ENCODE measurements at places on chromosomes 3 and 15.
A peak's percentile ranks its signal among the peaks of the same experiment; 100 is the strongest.

- DNase-seq = no peak
These were observed 456.3 kb upstream of the KCNMB2 start for GRCh38 chr3:178079966-178080365.

DNA sequence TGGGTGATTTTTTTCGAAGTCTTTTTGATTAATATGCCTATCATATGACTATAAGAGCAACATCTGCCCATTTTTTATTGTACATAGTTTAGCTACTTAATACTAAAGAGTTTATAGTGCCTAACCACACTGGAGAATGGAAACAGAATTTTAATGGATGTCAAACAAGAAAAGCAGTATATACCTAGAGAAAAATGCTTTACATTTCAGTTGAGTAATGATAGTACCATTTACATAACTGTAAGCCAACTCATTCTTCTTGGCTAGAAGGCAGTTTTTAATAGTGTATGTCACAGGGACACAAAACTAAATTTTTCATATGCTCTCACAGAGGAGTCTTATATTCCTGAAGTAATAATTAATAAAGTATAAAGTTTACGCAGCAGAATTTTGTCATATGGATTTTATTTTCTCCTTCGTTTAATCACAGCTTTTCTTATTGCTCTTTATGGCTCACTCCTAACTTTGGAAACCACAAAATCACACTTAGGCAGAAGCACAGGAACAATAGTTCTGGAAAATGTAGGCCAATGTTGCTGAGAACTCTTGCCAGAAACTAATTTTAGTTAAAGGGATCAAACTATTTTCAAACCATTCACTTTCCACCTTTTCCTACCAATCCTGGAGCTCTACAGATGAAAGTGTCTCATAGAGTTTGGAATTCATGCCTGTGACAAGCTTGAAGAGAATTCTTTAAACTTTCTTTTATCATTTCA is 243.6 kb downstream of the ZIC1 start:
- no peak for DNase-seq

DNA sequence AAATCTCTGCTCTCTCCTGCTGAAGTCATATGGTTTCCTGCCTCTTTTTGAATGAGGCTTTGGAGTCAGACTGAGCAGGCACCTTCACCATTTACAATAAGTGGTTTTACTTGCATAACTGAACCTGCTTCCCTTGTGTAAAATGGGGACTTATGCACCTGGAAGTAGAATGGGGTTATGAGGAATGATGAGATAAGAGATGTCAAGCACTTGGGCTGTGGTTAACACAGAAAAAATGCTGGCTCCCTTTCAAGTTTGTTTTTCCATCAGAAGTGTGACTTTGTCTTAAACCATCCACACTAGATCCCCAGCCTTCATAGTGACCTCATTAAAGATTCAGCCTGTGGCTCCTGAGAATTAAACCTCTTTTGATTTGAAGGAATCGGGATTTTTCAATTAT is 5.2 kb downstream of the EXOSC7 start:
- no peak for DNase-seq

- DNase-seq = no peak
These were observed 55.2 kb upstream of the GBE1 start for GRCh38 chr3:81816473-81817250.

DNA sequence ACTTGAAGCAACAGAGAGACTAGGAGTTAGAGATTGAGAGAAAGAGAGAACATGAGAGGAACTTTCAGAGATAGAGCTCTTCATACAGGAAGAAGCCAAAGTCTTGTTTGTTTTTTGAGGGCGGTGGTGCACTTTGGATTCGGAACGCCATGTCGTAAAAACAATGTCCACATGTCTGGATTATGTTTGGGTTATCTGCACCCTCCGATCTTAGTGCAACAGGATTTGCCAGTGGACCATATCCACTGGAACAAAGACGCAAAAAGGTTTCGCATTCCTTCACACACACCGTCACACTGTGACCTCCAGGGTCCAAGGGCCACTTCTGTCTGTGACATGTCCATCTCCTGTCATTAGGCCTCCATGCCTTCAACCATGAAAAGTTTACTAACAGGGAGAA is 141.8 kb upstream of the ATP11B start:
- no peak for DNase-seq

DNA sequence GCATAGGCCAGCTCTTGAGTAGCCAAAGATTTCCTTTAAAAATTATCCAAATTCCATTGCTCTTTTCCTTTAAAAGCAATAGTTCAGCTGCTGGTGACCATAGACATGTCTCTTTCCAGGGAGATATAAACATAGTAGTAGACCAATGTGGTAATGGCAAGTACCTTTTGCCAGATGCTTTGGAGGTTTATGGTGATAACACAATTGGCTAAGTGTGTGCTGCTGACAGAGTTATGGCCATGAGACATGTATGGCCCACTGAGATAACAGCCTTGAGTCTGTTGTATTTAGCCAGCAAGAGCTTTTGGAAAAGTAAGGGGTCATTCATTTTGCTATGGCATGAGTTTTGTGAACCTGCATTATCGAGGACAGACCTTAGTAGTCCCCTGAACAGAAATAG is 1146.8 kb downstream of the TUSC7 start:
- DNase-seq = no peak

DNA sequence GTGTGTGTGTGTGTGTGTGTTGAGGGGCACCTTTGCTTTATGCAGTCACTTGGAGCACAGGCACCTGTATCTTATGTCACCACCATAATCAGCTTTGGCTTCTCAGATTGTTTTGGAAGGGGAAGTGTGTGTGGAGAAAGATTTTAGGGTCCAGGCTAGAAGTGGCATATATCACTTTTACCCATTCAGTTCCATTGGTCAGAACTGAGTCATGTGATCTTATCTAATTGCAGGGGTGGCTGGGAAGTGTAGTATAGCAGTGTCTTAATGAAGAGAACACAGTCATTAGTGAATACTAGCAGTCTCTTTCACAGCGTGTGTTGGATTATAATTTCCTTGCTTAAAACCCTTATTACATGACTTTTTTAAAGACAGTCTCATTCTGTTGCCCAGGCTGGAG is 20.6 kb downstream of the NCK1 start:
- DNase-seq = peak; percentile 35

DNA sequence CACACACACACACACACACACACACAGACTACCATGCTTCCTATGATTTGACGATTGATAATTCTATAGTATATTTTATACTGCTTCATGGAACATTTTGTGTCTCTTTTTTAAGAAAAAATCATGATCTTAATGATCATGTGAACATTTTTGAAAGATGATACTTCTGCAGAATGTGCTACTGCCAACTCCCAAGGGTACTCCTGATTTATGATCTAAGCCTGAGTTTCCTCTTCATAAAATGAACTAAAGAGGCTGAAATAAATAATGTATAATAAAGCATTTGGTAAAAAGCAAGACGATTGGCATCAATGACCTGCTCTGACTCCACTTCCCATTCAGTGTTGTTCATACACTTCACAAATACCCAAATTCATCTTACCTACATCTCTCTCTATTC is 333.8 kb upstream of the RBMS3 start:
- no peak for DNase-seq

GRCh38 chr3:42493126-42493797 is 9.2 kb upstream of the VIPR1 start:
- DNase-seq = no peak

DNA sequence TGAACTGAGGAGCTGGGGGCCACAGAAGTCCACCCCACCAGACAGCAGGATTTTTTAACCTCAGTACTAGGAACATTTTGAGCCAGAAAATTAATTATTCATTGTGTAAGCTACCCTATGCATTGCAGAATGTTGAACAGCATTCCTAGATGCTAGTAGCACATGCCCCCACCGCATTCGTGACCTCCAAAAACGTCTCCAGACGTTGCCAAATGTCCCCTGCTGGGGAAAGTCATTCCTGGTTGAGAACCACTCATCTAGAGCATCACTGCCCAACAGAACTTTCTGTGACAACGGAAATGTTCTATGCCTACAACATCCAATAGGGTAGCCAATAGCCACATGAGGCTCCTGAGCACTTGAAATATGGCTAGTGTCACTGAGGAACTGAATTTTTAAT is 333.5 kb downstream of the FOXP1 start:
- no peak for DNase-seq

DNA sequence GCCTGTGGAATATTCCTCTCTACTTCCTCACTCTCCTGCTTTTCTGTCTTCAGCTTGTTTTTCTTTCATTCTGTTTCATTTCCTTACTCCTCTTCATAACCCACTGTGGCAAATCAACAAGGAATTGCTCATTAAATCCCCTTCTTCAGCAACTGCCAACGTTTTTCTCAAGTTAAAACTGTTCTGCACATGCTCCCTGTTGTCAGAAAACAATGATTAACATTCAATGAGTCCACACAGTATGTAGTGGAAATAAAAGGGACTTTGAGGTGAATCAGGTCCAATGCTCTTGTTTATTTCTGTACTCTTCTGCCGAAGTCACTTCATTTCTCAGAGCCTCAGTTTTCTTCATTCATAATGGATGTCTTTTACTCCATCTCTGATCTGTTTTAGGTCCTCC is 11.9 kb upstream of the ROBO2 start:
- no peak for DNase-seq

GRCh38 chr3:116474032-116474780 is 28.9 kb upstream of the LSAMP start:
- peak; percentile 86 for DNase-seq

- DNase-seq = no peak
These were observed 20.8 kb downstream of the SLC12A8 start for GRCh38 chr3:125191730-125192129.

DNA sequence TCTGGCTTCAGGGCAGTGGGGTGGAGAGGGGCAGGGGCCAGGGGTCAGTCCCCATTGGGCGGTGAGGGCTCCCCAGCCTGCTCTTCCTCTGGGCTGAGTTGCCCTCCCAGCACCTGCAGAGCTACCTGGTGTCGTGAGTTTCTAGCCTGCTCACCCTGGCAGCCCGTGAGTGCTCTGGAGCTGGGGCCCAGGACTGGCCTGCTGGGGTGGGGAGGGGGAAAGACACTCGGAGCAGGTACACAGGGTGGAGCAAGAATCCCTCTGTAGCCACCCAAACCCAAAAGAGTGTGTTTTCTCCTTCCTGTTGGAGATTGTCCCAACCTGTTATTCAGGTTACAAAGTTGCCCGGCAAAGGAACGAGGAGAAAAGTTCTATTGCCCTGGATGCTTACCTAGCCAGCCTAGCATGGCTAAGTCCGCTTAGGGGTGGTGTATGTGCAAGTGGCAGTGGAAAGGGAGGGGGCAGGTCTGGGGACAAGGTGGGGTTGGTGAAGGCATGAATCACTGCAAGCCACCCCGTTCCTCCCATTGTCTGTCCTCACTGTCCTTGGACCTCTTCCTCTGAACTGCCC is 8.9 kb downstream of the FAM3D start:
- no peak for DNase-seq

DNA sequence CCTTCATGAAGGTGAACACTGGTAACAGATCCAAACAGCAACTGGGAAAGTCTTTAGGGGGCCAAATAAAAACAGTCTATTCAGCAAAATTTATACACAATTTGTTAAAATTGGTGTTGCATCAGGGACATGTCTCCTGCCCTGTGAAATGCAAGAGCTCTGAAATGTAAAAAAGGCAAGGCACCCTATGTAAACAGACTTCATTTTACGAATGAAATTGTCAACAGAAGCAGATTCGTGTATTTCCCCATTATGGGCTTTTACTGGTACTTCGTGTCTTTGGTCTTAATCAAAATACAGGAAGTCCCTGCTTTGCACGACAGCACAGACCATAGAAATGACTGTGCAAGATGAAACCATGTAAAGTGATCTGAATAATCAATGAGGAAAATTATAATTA is 127.3 kb upstream of the THBS1 start:
- no peak for DNase-seq

GRCh38 chr3:182182531-182182968 is 470.8 kb downstream of the SOX2 start:
- DNase-seq = no peak

GRCh38 chr3:186342197-186342596 is 19.8 kb downstream of the DGKG start:
- no peak for DNase-seq

DNA sequence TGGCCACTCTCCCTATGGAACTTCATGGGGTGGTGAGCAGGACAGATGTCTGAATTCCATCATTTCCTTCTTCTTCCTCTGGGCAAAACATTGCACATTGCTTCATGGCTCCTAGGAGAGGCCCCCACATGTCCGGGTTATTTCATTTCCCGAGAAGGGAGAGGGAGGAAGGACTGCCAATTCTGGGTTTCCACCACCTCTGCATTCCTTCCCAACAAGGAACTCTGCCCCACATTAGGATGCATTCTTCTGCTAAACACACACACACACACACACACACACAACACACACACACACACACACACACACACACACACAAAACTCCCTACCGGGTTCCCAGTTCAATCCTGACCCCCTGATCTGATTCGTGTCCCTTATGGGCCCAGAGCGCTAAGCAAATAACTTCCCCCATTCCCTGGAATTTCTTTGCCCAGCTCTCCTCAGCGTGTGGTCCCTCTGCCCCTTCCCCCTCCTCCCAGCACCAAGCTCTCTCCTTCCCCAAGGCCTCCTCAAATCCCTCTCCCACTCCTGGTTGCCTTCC is 1.9 kb downstream of the RHO start:
- DNase-seq = no peak

GRCh38 chr15:55846116-55846707 is 103.3 kb upstream of the PRTG start:
- peak; percentile 93 for DNase-seq

DNA sequence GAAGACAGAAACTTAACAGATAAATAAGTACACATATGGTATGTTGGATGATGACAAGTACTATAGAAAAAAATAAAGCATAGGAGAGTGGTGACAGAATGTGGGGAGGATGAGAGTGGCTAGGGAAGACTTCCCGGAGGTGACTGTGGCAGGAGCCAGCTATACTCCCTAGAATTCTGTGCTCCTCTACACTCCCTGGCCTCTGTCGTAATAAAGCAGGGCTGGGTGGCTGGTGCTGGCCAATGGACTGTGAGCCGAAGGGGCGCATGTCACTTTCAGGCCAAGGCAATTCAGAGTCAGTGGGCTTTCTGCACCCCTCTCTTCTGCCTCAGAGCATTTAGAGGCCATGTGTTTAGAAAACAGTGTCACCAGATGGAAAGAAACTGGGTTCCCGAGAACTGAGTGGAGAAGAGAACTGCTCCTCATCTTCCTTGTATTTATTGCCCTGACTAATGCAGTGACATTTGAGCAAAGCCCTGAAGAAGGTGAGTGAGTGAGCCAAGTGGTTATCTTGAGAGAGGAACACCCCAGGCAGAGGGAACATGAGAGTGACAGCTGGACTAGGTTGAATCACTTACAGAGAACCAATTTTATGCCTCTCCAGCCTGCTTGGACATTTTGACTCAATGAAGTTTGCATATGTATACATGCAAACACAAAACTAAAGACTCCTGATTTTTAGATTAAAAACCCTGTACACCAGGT is 5.2 kb upstream of the VPS8 start:
- DNase-seq = no peak

- DNase-seq = no peak
These were observed 6.2 kb downstream of the RGMA start for GRCh38 chr15:93082861-93083260.

DNA sequence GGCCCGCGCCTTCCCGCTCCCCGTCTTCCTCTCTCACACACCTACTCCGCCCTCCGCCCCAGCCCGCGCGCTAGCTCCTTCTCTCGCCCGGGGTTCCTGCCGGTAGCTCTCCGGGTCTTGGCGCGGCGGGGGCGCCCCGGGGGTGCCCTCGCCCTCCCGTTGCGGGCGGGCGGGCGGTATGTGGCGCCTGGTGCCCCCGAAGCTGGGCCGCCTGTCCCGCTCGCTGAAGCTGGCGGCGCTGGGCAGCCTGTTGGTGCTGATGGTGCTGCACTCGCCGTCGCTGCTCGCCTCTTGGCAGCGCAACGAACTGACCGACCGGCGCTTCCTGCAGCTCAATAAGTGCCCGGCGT is 507 bp downstream of the DIPK2A start:
- DNase-seq = no peak

GRCh38 chr15:78673476-78673875 is 32.5 kb upstream of the CHRNB4 start:
- DNase-seq = no peak

Data from NCI-H82 (cell line).